ENCODE measurements at places on chromosomes 3 and 15.
A peak's percentile ranks its signal among the peaks of the same experiment; 100 is the strongest.

GRCh38 chr3:189771842-189772450, 140.8 kb downstream of the TP63 start:
- no peak for DNase-seq

DNA sequence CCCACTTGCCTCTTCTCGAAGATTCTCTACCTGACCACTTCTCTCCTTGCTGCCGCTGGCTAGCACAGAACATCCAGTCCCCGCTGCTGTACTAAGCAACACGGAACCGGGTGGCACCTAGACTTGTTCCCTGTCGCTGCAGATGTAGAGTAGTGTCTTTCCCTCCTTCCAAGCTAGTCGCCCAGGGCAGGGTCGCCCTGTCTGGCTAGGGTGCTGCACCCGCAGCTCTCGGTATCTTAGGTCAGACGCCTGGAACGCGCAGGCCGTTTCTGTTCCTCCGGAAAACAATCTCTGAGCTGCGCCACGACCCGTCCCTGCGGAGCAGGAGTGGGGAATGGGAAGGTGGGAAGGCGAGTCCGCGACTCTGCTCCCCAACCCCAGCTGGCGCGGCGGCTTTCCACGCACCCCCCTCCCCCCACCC, 758 bp upstream of the SNX33 start:
- DNase-seq, result no peak

- no peak for DNase-seq
Observed at GRCh38 chr3:60215946-60216345, 1035.3 kb downstream of the FHIT start.

DNA sequence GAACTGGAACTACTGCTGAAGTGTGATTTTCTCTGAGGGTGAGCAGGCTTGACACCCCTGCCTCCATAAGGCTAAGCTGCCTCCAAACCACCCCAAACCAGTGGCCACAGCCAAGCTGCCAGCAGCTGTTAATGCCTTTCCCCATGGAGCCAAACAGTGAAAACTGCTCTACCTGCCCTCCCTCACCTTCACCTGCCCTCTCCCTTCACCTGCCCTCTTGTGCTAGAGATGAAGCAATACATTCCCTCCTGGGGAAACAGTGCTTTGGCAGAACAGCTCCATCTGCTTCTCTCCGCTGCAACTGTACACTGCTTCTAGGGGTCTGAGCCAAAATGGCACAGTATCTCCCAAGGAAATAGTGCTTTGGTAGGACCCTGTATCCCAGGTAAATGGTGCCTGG, 374.1 kb downstream of the FHIT start:
- no peak for DNase-seq

DNA sequence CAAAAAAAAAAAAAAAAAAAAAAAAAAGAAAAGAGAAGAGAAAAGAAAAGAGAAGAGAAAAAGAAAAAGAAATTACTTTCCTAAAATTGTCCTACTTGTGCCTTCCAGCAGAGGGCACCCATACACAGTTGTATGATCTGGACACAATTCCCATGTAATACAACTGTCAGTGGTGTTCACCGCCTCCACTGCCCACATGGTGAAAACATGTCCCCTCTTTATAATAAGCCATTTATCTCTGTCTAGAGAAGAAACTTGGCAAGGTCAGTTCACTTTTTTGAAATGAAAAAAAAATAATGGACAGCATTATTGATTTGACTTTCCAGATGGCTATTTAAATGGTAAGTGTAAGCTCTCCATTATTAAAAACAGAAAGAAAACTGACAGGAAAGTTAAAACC, 459.4 kb downstream of the GBE1 start:
- no peak for DNase-seq

DNA sequence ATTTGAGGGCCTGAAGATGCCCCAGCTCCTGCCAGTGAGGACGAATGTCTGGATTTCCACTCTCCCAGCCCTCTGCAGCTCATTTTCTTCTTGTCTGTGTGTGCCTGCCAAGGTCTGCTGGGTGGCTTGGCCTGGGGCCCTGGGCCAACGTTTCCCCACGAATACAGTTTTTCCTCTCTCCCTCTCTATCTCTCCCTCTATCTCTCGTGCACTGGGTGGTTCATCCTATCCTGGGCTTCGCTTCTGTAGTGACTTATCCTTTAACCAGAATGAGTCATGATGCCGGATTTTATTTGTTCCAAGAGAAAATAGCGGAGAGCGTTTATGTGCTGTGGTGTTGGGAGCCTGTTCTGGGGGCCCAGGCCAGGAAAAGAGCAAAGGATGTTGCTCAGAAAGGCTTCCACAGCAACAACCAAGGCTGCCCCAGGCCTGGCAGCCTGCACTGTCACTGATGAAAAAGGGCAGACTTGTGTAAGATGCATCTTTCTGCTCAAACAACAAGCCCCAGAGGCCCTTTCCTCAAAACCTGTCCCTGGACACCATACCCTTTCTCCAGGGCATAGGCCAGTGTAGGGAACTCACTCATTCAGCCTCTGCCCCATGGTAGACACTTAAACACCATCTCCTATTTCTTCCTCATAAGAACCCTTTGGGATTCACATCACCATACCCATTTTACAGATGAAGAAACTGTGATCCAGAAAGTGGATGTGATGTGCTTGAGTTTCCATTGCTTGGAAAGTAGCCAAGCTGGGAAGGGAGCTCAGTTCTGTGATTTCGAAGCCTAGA, 47.3 kb downstream of the ITGA11 start:
- no peak for DNase-seq

DNA sequence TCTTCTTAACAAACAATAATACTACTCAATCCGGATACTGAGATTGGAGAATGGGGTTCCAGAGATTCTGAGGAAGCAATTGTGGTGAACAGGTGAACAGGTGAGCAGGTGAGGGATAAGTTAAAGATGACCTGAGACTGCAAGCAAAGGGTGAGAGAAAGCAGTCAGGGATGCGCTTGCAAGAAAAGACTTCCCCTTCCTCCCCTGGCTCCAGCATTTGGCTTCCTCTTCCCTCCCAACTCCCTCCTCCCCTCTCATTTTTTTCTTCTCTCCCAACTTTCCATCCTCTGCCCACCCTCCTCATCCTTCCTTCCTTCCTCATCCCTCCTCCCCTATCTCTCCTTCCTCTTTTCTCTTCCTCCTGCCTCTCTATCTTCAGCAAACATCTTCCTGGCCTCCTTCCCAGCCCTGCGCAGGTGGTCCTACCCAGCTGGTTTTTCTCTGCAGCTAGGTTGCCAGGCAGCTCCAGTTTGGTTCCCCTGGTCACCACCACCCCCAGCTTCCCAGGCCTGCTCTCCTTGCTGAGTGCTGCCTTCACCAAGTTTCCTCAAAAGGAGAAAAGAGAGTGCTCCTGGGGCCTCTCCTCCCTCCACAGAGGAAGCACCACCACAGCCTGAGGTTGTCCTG, 10.4 kb upstream of the VIPR1 start:
- no peak for DNase-seq

GRCh38 chr15:100862162-100862561, 17.5 kb upstream of the ALDH1A3 start:
- DNase-seq, result no peak

- no peak for DNase-seq
Observed at GRCh38 chr15:92847841-92848240, 52.3 kb upstream of the CHD2 start.

GRCh38 chr3:129513705-129514104, 14.7 kb upstream of the RHO start:
- DNase-seq, result no peak

DNA sequence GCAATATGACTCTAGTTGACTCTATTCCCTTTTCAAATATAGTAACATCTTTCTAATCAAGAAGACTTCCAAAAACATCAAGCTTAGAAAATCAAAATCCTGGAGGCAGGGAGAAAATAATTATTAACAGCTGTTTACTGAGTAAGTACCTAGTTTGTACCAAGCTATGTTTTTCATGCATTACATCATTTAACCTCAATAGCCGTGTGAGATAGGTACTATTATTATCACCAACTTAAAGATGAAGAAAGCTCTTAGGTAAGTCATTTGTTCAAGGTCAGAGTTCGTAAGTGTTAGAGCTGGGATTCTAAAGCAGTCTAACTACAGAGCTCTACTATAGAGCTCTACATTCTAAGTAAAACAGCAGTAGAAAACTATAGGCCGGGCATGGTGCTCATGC, 41.6 kb downstream of the GSK3B start:
- no peak for DNase-seq

GRCh38 chr3:105365081-105365390, 1.7 kb upstream of the ALCAM start:
- no peak for DNase-seq

DNA sequence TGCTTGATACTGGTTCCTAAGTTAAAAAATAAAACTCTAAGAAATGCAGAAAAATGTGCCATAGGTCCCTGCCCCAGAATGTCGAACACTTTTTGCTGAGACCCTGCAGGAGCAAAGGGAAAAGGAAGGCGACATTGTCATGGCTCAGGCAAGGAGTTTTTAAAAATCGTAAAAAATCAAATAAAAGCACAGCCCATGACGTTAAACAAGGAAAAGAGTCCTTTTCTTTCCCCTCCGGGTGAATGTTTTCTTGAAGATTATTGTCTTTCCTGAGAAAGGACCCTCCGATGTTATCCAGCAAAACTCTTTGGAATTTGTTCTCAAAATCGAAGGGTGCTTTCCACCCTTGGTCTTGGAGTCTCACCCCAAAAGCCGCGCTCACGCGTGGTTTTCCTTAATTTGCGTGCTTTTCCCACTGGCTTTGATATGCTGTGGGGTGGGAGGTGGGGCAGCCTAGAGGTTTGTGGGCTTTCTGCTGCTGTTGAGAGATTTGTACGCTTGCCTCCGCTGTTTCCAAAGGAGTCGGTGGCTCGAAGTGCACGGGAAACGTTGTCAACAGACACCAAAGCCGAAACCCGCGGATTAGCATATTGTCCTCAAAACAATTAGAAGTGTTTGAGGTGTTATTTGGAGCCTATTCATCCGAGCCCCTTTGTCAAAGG, 2.9 kb downstream of the SOX14 start:
- no peak for DNase-seq

- DNase-seq, result no peak
Observed at GRCh38 chr3:12891985-12892839, 50.8 kb upstream of the RPL32 start.

- peak; percentile 93 for DNase-seq
Observed at GRCh38 chr3:120596116-120596852, at the start of gene NDUFB4. NDUFB4 (plus strand) TSS chr3:120596336; CDS start chr3:120596360, 24 bp downstream.

DNA sequence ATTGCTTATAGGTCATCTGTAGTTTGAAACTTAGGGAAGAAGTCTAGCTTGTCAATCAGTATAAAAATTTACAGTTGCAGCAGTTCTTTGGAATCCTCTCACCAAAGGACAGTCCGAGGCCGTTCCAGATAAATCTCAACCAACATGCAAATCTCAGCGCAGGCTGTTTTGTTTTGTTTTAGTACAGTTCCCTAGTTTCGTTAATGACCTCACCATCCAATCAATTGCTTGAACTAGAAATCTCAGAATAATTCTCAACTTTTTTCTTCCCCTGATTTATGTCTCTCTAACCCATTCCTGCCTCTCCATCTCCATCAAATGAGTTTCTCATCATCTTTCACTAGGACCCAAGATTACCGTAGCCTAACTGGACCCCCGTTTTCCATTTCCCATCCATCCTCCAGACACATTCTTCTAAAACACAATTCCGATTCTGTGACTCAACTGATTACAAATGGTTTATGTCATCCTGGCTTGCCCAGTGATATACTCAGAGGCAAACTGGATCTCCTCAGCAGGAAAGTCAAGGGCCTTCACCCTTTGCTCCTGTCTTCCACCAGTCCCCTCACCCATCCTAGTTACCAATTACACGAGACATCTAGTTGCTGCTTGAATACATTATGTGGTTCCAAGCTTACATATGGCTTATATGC, 1.3 kb downstream of the SMCO1 start:
- no peak for DNase-seq

Measured in stimulated activated CD4-positive, alpha-beta T cell treated with anti-CD3 and anti-CD28 coated beads, Interleukin-1b, Interleukin-23, amount 100 ng/mL, for 24 hours (primary cell).